ENCODE measurements at places on chromosomes 12 and 14. TPM values are rescaled to one million over a fixed set of nuclear protein-coding genes. Genes with fewer than 3 reads are reported as not detected.

RD3L gene
- not detected for total RNA-seq

RTL1 gene
- not detected for total RNA-seq

INSM2 gene
- total RNA-seq, result 0.07 TPM

GAS2L3 gene
- total RNA-seq, result 27.8 TPM

SLIRP gene
- 904 TPM for total RNA-seq

FSCB gene
- total RNA-seq, result 0.12 TPM

ALX1 gene
- total RNA-seq, result not detected

PLXNC1 gene
- total RNA-seq, result not detected

TDRD9 gene
- total RNA-seq, result 0.12 TPM

ALDH1L2 gene
- total RNA-seq, result 0.15 TPM

RHEBL1 gene
- 5.0 TPM for total RNA-seq

TMEM121 gene
- 27.5 TPM for total RNA-seq

KRT77 gene
- total RNA-seq, result not detected

DRAM1 gene
- total RNA-seq, result 5.2 TPM

TPPP2 gene
- not detected for total RNA-seq

LYZ gene
- total RNA-seq, result not detected

FICD gene
- 6.4 TPM for total RNA-seq

FAM90A1 gene
- total RNA-seq, result not detected

UNG gene
- 168 TPM for total RNA-seq

CBLN3 gene
- total RNA-seq, result 3.4 TPM

GYS2 gene
- not detected for total RNA-seq

HSP90B1 gene
- total RNA-seq, result 593 TPM

DIO3 gene
- 4.9 TPM for total RNA-seq

LIMA1 gene
- total RNA-seq, result 45.1 TPM

ERH gene
- 128 TPM for total RNA-seq

PMEL gene
- 0.35 TPM for total RNA-seq

SINHCAF gene
- total RNA-seq, result 32.0 TPM

PZP gene
- not detected for total RNA-seq

FOXN4 gene
- not detected for total RNA-seq

ZNF385A gene
- total RNA-seq, result 1.8 TPM

Data from PC-3 (cell line).